ENCODE measurements at places on chromosomes 4 and X. TPM values are rescaled to one million over a fixed set of nuclear protein-coding genes. Genes with fewer than 3 reads are reported as not detected.

DNA sequence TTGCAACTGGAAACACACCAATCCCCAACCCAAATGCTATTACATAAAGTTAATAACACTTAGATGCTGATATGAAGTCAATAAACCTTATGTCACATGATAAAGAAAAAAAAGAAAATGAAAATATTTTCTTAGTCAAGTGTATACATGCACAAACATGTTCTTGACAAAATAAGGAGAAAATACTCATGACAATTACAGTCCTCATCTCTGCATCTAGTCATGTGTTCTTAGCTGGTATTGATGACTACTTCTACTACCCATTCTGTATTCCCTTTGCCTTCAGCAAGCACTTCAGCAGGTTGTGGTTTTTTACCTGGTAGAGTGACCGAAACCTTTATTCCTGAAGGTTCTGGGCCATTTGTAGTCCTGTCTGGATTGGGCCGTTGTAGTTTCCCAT lies 24.9 kb downstream of the CXCL8 start:
- no peaks in the 10 kb centered on the region for H3K27me3 ChIP-seq
- no peaks in the 10 kb centered on the region for H3K4me1 ChIP-seq
- H3K4me3 ChIP-seq, result no peak overlapping the region
- H3K27ac ChIP-seq, result no peak overlapping the region
- H3K36me3 ChIP-seq, result no peaks in the 10 kb centered on the region

GRCh38 chr4:6372649-6373525 lies 99.5 kb downstream of the PPP2R2C start:
- peak; percentile 85 for DNase-seq
- no peaks in the 10 kb centered on the region for H3K27me3 ChIP-seq
- no peaks in the 10 kb centered on the region for H3K4me1 ChIP-seq
- H3K4me3 ChIP-seq, result no peak overlapping the region

DNA sequence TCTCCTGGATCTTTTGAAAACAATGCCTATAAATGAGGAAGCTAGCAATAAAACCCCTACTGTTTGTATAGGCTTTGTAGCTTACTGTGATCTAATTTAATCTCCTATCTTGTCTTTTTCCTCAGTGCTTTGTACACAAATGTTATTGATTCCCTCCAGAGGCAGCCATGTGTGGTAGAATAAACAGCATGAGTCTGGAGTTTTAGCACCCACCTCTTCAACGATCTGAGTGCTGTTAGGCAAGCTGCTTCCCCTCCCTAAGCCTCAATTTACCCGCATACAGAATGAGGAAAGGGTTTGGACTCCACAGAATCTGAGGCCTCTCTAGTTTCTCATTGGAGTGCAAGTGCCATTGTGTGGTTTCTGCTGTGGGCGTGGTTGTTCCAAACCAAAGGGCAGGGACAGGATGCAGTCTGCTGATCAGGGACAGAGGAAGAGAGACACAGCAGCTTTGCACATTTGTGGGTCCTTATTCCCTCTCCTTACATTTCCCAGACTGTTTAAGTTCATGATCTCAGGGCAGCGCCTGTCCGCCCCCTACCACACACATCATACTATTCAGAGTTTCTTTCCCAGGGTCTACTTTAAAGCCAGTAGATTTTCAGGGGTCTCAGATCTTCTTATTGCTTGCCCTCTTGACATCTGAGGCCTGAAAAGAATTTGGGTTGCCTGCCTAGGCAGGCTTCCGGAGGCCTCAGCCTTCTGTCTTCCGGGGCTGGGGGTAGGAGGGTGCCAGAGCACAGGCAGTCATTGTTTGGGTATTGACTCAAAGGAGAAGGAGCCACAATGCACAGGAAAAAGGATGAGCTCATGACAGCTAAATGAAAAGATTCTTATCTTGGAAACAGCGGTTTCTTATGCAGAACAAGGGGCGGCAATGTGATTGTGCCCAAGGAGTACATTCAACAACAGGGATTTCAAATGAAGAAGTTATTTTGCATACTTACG lies 114.9 kb upstream of the TEX13D start:
- H3K4me1 ChIP-seq, result no peaks in the 10 kb centered on the region
- H3K36me3 ChIP-seq, result no peaks in the 10 kb centered on the region
- peak overlapping the region; percentile 92 for H3K27ac ChIP-seq

- no peak overlapping the region for H3K27ac ChIP-seq
- no peak for DNase-seq
- no peaks in the 10 kb centered on the region for H3K27me3 ChIP-seq
- no peak overlapping the region for H3K4me3 ChIP-seq
Measured at GRCh38 chr4:25367004-25367621, 9.9 kb upstream of the ANAPC4 start.

- H3K4me3 ChIP-seq, result peak overlapping the region; percentile 11
- H3K27me3 ChIP-seq, result no peaks in the 10 kb centered on the region
- no peak for DNase-seq
- peaks cover 6% of the 10 kb centered on the region for H3K4me1 ChIP-seq
Measured at GRCh38 chr4:26330946-26331345, 10.1 kb downstream of the RBPJ start.

DNA sequence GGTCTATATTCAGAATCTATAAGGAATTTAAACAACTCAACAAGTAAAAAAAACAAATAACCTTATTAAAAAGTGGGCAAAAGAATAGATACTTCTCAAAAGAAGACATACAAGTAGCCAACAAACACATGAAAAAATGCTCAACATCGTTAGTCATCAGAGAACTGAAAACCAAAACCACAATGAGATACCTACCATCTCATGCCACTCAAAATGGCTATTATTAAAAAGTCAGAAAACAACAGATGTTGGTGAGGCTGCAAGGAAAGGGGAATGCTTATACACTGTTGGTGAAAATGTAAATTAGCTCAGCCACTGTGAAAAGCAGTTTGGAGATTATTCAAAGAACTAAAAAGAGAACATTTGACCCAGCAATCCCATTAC lies 201.6 kb downstream of the QDPR start:
- DNase-seq, result no peak
- no peak overlapping the region for H3K4me3 ChIP-seq
- no peaks in the 10 kb centered on the region for H3K36me3 ChIP-seq
- no peaks in the 10 kb centered on the region for H3K4me1 ChIP-seq

- no peak overlapping the region for H3K27ac ChIP-seq
- H3K36me3 ChIP-seq, result no peaks in the 10 kb centered on the region
- H3K4me3 ChIP-seq, result peak overlapping the region; percentile 82
- no peaks in the 10 kb centered on the region for H3K4me1 ChIP-seq
Measured at GRCh38 chrX:155880586-155881157, 473 bp upstream of the VAMP7 start.

GRCh38 chr4:136526517-136526916 lies 1005.8 kb downstream of the PCDH18 start:
- H3K27ac ChIP-seq, result no peak overlapping the region
- H3K27me3 ChIP-seq, result no peaks in the 10 kb centered on the region
- no peak overlapping the region for H3K4me3 ChIP-seq
- H3K36me3 ChIP-seq, result no peaks in the 10 kb centered on the region
- DNase-seq, result no peak

- DNase-seq, result no peak
- no peaks in the 10 kb centered on the region for H3K36me3 ChIP-seq
- H3K4me3 ChIP-seq, result no peak overlapping the region
- H3K27ac ChIP-seq, result no peak overlapping the region
Measured at GRCh38 chr4:20159516-20159915, 92.2 kb upstream of the SLIT2 start.

GRCh38 chr4:78560296-78560963 lies 8.9 kb downstream of the ANXA3 start:
- H3K36me3 ChIP-seq, result peaks cover 69% of the 10 kb centered on the region
- no peaks in the 10 kb centered on the region for H3K27me3 ChIP-seq
- H3K4me3 ChIP-seq, result no peak overlapping the region
- H3K27ac ChIP-seq, result no peak overlapping the region

DNA sequence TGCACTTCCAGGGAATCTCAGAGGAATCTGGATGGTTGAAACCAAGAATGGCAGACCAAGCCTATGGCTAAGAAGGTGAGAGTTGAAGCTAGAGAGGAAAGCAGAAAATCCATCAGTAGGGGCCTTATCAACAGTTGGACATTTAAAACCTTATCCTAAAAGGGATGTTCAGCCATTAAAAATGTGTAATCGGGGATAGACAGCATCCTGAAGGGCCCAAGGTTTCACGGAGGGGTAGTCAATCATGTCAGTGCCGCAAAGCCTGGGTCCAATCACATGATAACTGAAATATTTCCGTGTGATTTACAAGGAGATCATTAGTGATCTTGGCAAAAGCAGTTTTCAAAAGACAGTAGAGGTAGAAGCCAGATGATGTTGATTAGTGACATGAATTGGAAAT lies 61.9 kb upstream of the ELOVL6 start:
- H3K27me3 ChIP-seq, result no peaks in the 10 kb centered on the region
- DNase-seq, result no peak
- no peaks in the 10 kb centered on the region for H3K36me3 ChIP-seq
- H3K4me1 ChIP-seq, result no peaks in the 10 kb centered on the region

DNA sequence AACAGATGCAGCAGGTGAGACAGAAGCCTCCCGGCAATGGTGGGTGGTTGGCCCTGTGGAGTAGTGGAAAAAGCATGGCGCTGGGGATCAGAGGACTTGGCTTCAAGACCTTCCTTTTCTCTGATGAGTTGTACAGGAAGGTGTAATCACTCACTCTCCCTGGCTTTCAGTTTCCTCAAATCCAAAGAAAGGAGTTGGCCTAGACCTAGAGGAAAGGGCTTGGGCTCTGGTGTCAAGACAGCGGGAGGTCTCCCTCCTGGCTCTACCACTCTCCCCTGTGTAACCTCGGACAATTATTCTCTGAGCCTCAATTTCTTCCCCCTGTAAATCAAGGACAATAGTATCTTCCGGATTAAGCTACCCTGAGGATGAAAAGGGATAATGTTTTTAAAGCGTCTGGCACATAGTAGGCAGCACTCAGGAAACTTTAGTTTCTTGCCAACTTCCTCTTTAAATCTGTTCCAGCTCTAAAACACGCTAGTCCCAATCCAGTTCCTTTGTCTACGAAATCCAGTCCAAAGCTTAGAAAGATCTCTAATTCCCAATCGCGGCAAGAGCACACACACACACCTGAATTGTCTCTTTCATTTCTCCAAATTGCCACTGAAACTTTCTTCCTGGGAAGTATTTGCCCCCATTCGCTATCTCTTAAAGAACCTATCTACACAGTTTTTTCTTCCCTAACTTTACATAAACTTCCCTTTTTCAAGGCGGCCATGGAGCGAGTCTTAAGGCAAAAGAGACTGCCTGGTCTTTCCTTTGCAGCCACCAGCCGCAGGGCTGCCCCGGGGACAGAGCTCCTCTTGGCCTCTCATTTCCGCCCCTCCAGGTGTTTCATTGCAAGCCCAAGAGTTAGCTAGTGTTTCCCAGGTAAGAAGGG lies 29.9 kb upstream of the GPC4 start:
- H3K4me1 ChIP-seq, result peaks cover 3% of the 10 kb centered on the region
- H3K27me3 ChIP-seq, result no peaks in the 10 kb centered on the region
- H3K4me3 ChIP-seq, result peak overlapping the region; percentile 74
- no peak overlapping the region for H3K27ac ChIP-seq
- H3K36me3 ChIP-seq, result no peaks in the 10 kb centered on the region

GRCh38 chrX:100593581-100593980 lies 8.8 kb downstream of the TNMD start:
- no peak overlapping the region for H3K27ac ChIP-seq
- no peak overlapping the region for H3K4me3 ChIP-seq
- peaks cover 10% of the 10 kb centered on the region for H3K27me3 ChIP-seq
- DNase-seq, result peak; percentile 48

GRCh38 chrX:18594079-18594478 lies 77.8 kb downstream of the RS1 start:
- no peaks in the 10 kb centered on the region for H3K27me3 ChIP-seq
- no peaks in the 10 kb centered on the region for H3K4me1 ChIP-seq
- no peak overlapping the region for H3K27ac ChIP-seq
- no peak for DNase-seq
- H3K36me3 ChIP-seq, result no peaks in the 10 kb centered on the region
- no peak overlapping the region for H3K4me3 ChIP-seq

GRCh38 chr4:101229116-101229515 lies 118.2 kb downstream of the PPP3CA start:
- H3K27me3 ChIP-seq, result no peaks in the 10 kb centered on the region
- H3K4me1 ChIP-seq, result no peaks in the 10 kb centered on the region
- DNase-seq, result no peak
- no peak overlapping the region for H3K4me3 ChIP-seq
- no peaks in the 10 kb centered on the region for H3K36me3 ChIP-seq

- no peaks in the 10 kb centered on the region for H3K36me3 ChIP-seq
- no peaks in the 10 kb centered on the region for H3K27me3 ChIP-seq
- DNase-seq, result no peak
- no peak overlapping the region for H3K4me3 ChIP-seq
- no peak overlapping the region for H3K27ac ChIP-seq
- H3K4me1 ChIP-seq, result no peaks in the 10 kb centered on the region
Measured at GRCh38 chrX:78316265-78316664, 11.1 kb downstream of the CYSLTR1 start.

- peaks cover 5% of the 10 kb centered on the region for H3K4me1 ChIP-seq
- peaks cover 15% of the 10 kb centered on the region for H3K27me3 ChIP-seq
- H3K27ac ChIP-seq, result no peak overlapping the region
- H3K36me3 ChIP-seq, result no peaks in the 10 kb centered on the region
Measured at GRCh38 chr4:2793586-2794485, 951 bp downstream of the SH3BP2 start.

GRCh38 chr4:6049985-6050384 lies 31.8 kb upstream of the C4orf50 start:
- no peaks in the 10 kb centered on the region for H3K4me1 ChIP-seq
- no peak for DNase-seq
- H3K36me3 ChIP-seq, result peaks cover 5% of the 10 kb centered on the region

DNA sequence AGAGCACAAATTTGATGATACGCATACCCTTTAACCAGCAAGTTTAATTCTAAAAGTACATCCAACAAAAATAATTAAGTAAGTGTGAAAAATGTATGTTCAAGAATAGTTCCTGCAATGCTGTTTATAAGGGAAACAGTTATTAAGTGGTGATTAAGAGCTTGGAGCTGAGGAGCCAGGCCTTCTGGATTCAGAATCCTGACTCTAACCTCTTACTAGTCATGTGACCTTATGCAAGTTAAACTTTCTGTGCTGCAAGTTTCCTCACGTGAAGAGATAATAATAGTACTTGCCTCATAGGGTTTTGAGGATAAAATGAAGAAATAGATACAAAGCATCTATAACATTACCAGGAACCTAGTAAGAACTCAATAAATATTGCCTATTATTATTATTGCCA lies 77.7 kb downstream of the FAM13A start:
- no peaks in the 10 kb centered on the region for H3K36me3 ChIP-seq
- no peaks in the 10 kb centered on the region for H3K27me3 ChIP-seq
- DNase-seq, result no peak
- no peak overlapping the region for H3K4me3 ChIP-seq

GRCh38 chr4:109690690-109691410 lies 12.4 kb downstream of the CASP6 start:
- no peaks in the 10 kb centered on the region for H3K27me3 ChIP-seq
- H3K36me3 ChIP-seq, result peaks cover 36% of the 10 kb centered on the region
- H3K27ac ChIP-seq, result no peak overlapping the region
- no peak for DNase-seq
- H3K4me3 ChIP-seq, result no peak overlapping the region
- H3K4me1 ChIP-seq, result no peaks in the 10 kb centered on the region

Gene MTTP
- 0.42 TPM for total RNA-seq

Gene MAGEB6
- total RNA-seq, result not detected

Gene TMEM129
- total RNA-seq, result 21.3 TPM

Gene UGT8
- total RNA-seq, result 12.4 TPM

Gene HSFX4
- total RNA-seq, result not detected

Gene RNF4
- total RNA-seq, result 93.6 TPM

Gene SPANXN3
- total RNA-seq, result not detected

Gene NR3C2
- total RNA-seq, result 0.77 TPM

Gene PLP1
- total RNA-seq, result 16.0 TPM

Gene ZNF718
- total RNA-seq, result 11.9 TPM

Gene C1GALT1C1
- 13.8 TPM for total RNA-seq

Gene MMRN1
- not detected for total RNA-seq

Gene SLITRK4
- 5.6 TPM for total RNA-seq

Gene OPHN1
- 5.7 TPM for total RNA-seq

Gene HGFAC
- 0.63 TPM for total RNA-seq

Gene CABS1
- 6.3 TPM for total RNA-seq

Gene SMIM31
- not detected for total RNA-seq

Gene GRIA2
- not detected for total RNA-seq

Gene SPANXC
- total RNA-seq, result not detected

Gene KCNIP4
- total RNA-seq, result not detected

Gene FUNDC1
- total RNA-seq, result 19.3 TPM

All from endodermal cell (in vitro differentiated cells).